ENCODE measurements at places on chromosomes 12 and 14.

GRCh38 chr12:9464408-9464807, 143.3 kb downstream of the KLRB1 start:
- DNase-seq: no peak

DNA sequence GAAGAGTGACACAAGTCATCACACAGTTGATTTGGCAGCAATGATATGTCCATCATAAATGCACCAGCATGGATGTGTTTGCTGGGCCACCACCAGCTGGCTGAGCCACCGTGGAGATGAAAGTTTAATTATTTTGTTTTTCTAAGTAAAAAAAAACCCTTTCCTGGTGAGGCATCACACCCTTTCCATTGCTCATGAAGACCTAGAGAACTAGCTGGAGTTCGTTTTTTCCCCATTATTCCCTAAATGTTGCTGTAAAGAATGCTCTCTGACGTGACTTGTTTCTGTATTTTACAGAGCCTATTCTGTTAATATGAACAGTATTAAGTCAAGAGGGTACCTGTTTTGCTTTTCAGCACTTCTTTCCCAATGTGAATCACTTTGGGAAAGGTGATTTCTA, 257.9 kb downstream of the MSRB3 start:
- no peak for DNase-seq

GRCh38 chr14:60235440-60235839, 13.6 kb upstream of the PPM1A start:
- no peak for DNase-seq

- no peak for DNase-seq
These were observed 1.8 kb downstream of the HSPB8 start for GRCh38 chr12:119180380-119181040.

DNA sequence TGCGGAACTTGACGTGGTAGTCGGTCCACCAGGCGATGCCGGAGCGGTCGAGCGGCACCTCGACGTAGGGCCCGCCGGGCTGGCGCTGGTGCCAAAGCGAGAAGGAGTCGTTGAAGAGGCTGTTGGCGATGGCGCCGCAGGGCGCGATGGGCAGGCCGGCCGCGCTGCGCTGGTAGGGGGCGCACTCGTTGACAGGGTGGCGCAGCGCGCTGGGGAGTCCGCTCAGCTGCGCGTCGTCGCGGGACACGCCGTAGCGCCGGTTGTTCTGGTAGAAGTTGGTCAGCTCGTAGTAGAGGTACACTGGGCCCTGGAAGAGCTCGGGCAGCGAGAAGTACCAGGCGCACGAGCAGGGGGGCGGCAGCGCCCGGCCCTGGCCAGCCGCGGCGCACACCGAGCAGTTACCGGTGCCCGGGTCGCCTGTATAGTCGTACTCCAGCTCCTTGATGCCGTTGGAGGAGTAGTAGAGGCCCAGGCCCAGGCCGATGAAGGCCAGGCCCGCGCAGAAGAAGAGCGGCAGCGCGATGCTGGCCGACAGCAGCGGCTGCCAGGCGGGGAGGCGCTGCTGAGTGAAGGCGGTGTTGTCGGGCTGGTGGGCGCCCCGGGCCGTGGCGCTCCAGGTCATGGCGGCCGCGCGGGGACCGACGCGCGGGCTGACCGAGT, 482 bp downstream of the TMEM30B start:
- peak; percentile 80 for DNase-seq

GRCh38 chr12:71300772-71301675, 138.6 kb upstream of the LGR5 start:
- no peak for DNase-seq

DNA sequence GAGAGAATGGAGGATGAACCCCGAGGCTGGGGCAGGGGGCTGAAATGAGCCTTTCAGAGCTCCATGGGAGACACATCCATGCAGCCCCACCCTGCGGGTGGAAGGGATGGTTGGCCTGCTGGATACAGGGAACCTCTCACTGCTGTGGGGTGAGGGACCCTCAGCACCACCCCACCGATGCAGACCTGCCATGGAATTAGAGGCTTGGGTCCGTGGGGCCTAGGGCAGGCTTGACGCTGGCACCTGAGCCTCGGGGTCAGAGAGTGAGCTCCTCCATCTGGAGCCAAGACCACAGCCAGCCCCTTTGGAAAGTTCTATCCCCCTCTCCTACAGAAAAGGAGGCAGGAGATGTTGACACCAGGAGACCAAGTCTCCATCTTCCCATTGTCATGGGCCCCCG, 7.4 kb upstream of the KRT74 start:
- DNase-seq: no peak

DNA sequence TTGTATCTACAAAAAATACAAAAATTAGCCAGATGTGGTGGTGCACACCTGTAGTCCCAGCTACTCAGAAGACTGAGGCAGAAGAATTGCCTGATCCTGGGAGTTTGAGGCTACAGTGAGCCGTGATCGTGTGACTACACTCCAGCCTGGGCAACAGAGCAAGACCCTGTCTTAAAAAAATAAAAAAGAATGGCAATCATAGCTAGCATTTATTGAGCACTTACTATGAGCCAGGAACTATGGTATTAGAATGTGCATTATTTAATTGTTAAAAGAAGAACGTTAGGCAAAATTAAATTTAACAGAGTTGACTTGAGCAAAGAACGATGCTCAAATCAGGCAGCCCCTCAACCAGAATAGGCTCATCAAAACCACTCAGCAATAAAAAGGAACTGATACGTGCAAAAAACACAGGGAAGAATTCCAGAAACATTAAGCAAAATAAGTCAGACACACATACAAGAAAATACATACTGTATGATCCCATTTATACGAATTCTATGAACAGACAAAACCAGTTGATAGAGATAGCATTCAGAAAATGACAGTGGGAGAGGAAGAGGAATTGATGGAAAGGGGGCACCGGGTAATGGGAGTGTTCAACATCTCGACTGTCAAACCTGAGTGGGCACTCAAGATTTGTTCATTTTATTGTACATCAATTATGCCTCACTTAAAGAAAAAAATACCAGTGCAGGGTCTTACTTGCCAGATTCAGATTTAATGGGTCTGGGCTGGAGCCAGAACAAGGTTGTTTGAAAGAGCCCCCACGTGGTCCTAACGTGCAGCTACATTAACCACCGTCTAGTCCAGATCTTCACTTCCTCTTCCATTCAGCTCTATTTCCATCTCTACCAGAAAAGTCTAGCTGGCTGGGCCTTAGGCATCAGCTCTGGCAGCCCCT, 8.0 kb downstream of the SCNN1A start:
- DNase-seq: peak; percentile 59

GRCh38 chr12:118402251-118402650, 25.9 kb downstream of the SUDS3 start:
- no peak for DNase-seq

DNA sequence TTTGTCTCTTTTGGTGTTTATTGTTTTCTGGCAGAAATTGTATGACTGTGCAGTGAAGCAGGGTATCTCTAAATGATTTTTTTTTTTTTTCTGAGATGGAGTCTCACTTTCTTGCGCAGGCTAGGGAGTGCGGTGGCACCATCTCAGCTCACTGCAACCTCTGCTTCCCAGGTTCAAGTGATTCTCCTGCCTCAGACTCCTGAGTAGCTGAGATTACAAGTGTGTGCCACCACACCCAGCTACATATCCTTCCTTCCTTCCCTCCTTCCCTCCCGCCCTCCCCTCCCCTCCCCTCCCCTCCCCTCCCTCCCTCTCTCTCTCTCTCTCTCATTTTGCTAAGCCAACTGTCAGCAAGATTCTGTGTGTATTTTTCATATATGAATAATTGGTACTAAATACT, 94.4 kb downstream of the PPHLN1 start:
- DNase-seq: no peak

- DNase-seq: no peak
These were observed 131.2 kb upstream of the TBX3 start for GRCh38 chr12:114815026-114815795.

DNA sequence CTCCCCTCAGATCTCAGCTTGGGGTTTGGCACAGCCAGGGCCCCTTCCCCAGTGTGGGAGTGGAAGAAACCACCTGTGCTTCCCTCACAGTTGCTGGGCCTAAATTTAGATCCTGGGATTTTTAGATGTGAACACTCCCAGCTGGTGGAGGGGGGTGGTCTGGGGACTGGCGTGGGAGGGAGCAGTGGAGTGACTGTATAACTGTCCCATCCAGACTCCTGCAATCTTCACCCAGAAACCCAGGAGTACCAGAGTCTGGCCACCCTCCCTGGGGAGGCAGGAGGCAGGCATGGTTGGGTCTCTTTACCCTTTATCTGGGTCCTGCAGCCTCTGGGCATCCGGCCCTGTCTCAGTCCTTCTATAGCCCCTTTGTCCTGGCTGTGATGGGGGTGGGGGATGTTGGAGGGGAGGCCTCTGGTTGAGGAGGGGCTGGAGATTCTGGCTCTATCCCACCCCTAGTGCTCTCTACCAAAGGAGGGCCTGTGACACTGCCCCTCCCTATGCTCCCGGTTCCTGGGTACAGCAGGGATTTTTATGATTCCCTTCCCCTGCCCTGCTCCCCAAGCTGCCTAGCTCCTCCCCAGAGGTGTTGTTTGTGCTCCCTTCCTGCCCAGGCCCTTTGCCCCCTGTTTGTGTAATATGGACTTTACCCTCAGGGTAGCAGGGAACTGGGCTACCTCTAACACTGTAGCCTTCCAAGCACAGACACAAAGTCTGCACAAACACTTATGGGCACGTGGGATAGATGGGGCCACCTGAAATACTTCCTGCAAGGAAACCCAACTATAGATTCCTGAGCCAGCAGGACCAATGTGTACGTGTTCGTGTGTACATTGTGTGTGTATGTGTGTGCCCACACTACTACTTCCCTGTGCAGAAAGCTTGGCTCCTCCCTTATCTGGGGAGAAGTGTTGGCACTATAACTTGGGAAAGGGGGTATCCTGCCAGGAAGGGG, 1.7 kb downstream of the ERBB3 start:
- DNase-seq: no peak

DNA sequence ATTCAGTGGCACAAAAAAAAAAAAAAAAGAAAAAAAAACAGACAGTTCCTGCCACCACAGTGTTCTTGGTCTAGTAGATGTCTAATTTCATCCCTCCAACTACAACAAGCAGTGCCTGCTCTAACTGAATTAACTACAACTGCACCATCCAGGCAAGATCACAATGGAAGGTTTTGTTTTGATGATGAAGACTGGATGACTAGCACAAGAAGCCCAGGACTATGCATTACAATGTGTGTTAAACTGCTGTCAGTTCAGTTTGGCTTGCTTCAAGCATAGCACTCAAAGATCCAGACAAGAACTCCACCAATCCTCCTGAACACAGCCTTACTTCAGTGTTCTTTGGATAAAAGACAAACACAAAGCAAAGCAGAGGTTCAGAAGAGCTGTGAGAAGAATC, 279.9 kb downstream of the GRIN2B start:
- DNase-seq: no peak

GRCh38 chr12:131349397-131350127, 361.3 kb upstream of the SFSWAP start:
- no peak for DNase-seq

GRCh38 chr12:27221625-27222387, 22.3 kb upstream of the STK38L start:
- no peak for DNase-seq

DNA sequence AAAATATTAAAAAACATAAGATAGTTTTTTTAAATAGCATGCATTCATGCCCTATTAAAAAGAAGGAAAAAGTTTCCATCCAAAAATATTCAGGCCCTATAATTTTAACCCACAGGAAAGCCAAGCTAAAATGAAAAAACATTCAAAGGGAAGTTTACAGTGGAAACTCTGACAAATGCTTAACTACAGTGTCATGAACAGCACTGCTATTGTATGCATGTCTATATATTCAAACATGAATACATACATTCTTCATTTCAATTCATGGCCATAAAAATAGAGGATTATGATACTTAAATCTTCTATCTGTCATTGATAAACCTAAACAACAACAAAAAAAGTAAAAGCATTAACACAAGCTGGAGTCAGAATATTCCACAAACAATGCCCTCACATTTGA, 67.4 kb downstream of the PPP2R5E start:
- DNase-seq: no peak

- DNase-seq: no peak
These were observed 120.5 kb downstream of the TMTC2 start for GRCh38 chr12:82807132-82807737.

DNA sequence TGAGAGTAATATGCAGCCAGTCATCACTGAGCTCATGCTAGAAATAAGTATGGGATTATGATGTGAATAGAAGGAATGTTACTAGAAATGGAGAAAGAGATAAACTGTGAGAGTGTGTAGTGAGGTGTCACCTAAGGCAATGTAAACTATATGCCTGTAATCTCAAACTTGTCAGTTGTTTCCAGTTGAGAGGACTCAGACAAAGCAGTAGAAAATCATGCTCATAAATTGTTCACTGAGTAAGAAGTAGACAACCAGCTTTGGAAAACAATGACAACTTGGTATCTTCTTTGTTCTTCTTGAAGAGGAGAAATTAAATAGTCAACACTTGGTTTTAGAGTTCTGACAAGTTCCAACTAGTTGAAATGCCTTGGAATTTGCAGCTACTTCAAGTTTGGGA, 148.5 kb upstream of the OR4E1 start:
- DNase-seq: no peak

GRCh38 chr12:122870163-122870842, 25.6 kb downstream of the VPS37B start:
- DNase-seq: no peak

DNA sequence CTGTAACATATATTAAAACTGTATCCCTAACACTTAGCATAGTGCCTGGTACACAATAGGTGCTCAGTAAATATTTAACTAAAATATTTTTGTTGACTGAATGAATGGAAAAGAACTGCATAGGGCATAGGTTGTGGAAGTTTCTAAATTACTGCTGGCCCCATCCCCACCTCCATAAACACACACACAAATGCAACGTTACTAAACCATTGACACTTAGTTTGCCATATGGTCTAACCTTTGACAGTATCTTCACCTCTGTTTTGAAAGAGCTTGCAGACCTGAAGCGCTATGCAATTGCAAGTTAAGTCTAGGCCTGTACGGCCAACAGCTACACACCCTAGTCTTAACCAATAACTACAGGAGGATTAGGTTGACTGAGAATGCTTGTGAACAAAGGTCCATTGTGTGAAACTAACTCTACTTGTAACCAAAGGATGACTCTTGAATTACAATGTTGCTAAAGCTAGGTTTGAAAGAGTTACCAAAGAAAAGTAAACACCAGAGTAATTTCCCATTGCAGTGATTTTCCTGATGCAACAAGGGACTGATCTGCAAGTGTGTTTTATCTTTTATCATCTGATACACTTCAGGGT, 924 bp upstream of the MANSC1 start:
- no peak for DNase-seq

DNA sequence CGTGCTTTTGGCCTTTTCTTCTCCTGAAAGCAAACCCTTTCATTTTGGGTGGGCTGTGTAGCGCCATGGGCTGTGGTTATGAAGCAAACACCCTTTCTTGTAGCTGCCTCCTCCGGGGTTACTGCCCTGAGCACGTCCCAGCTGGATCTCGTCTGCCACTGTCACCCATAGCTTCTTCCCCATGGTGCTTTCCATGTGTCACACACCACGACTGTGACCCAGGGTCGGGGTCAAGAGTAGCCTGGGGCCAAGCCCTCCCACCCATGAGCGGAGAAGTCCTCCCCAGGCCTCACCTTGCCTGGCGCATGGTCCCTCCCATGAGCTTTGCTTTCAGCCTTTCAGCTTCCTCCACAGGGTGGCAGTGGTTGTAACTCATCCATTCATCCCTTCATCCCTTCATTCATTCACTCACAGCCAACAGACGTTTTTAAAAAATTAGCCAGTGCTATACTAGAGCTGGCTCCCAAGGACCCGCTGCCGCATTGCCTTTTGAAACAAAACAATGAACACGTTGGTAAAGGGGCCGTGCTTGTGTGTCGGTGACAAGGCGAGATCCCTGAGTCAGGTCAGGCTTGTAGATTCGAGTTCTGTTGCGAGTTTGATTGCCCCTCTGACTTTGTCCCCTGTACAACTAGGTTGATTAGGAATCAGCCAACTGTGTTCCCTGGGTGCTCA, 29.5 kb downstream of the MEG3 start:
- no peak for DNase-seq
